ENCODE measurements at places on chromosomes 2 and 18. TPM values are rescaled to one million over a fixed set of nuclear protein-coding genes. Genes with fewer than 3 reads are reported as not detected.

GRCh38 chr2:7182525-7182924, 265.3 kb downstream of the RNF144A start:
- no peak for DNase-seq

Gene ACKR3
- 55.5 TPM for total RNA-seq

Gene AAK1
- 48.6 TPM for total RNA-seq

Gene FOXD4L1
- total RNA-seq: not detected

- no peak for DNase-seq
Measured at GRCh38 chr2:96108541-96109360, 7.6 kb downstream of the ADRA2B start.

GRCh38 chr18:79672490-79673276, 6.9 kb upstream of the CTDP1 start:
- DNase-seq: no peak

DNA sequence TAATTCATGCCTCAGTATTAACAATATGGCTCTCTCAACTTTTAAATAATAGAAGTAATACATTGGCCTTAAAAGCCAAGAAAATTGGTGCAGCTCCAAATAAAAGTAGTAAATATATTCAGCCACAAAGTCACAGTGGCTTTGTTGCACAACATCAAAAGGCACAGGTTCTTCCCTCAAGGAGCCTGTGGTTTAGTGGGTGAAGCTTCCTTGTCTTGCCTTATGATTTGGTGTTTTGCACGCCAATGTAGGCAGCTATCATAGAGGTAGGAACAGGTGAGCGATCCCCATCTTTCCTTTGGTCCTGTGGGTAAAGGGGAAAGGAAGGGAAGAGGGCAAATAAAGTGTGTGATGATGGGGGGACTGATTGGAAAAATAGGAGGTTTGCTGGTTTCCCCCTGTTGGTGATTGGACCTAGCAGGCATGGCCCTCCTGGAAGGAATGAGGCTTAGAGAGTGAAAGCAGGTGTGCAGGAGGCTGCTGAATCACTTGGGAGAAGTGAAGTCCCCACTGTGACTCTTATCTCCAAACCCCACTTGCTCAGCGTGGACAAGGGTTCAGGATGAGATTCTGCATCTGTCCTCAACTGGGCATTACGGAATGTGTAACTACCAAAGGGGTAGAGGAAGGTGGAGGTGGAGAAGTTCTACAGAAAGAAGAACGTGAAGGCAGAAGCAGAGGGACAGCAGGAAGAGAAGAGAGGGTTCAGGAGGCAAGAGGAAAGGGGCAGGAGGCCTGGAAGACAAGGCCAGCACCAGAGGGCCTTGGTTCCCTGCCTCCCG, 20.1 kb upstream of the TNP1 start:
- DNase-seq: no peak

DNA sequence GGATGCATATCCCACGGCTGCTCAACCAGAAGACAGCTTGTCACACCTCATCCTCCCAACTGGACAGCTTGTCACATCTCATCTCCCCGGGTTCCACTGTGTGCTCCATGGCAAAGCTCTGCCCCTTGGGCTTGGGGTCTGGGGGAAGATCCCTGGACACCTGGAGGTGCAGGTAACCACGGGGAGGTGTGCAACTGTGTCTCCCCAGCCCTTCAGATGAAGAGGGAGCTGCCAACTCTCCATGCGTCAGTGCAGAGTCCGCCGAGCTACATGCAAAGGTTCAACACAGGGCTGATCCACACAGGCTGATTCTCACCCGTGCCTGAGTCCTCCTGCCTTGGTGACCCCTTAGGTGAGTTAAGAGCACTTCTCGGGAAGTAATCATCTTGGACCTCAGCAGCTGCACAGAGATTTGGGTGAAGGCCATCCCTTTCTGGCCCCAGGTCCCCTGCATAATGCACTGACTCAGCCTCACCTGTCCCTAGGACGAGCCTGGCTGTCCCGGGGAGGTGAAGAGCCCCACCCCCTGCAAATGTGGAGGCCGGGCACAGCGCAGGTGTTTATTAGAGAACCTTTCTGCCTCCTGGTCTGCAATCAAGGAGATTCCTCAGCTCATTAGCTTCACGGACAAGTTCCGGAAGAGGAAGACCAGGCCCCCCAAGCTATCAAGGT, 157.9 kb downstream of the PXDN start:
- no peak for DNase-seq

Gene LRRC30
- not detected for total RNA-seq

Gene OLA1
- 36.1 TPM for total RNA-seq

GRCh38 chr2:178859730-178860129, 52.5 kb upstream of the TTN start:
- DNase-seq: no peak

GRCh38 chr2:173021939-173022371, 53.7 kb upstream of the MAP3K20 start:
- DNase-seq: no peak

GRCh38 chr2:64120928-64121327, 23.3 kb downstream of the PELI1 start:
- DNase-seq: no peak

- DNase-seq: no peak
Measured at GRCh38 chr18:785242-785641, 26.8 kb downstream of the YES1 start.

DNA sequence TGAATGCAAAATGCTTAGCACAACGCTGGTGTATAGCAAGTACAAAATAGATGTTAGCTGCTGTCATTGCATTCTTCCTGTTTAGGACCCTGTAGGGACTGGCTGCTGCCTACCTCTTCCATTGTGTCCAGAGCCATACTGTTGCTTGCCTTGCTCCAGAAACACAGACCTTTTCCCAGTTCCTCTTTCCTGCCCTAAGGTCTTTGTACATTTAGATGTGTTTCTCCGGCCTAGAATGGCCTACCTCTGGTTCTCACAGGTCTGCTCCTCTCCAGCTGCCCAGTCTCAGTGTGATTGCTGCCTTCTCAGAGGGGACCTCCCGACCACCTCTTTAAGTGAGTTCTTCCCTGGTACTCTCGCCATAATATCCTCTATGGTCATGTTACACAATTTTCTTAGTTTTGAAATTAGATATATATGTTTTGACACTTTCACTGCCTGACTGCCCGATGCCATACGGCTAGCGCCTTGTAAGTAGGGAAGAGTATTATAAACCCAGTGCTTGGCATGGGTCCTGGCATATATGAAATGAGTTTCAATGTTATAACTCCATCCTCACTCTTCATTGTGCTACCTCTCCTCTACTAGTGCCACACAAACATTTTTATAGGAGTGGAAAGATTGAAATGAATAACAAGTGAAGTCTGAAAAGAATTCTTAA, 48.3 kb downstream of the RFTN2 start:
- DNase-seq: no peak

GRCh38 chr18:73189718-73190117, 321.9 kb upstream of the NETO1 start:
- no peak for DNase-seq

Gene ARHGEF4
- total RNA-seq: 116 TPM

Gene CFAP65
- total RNA-seq: not detected

Gene BCL2
- 18.7 TPM for total RNA-seq

Gene ANKRD23
- total RNA-seq: 0.98 TPM

Gene SGPP2
- total RNA-seq: 24.8 TPM
